ENCODE measurements at places on chromosomes 2 and 18. TPM values are rescaled to one million over a fixed set of nuclear protein-coding genes. Genes with fewer than 3 reads are reported as not detected.

DNA sequence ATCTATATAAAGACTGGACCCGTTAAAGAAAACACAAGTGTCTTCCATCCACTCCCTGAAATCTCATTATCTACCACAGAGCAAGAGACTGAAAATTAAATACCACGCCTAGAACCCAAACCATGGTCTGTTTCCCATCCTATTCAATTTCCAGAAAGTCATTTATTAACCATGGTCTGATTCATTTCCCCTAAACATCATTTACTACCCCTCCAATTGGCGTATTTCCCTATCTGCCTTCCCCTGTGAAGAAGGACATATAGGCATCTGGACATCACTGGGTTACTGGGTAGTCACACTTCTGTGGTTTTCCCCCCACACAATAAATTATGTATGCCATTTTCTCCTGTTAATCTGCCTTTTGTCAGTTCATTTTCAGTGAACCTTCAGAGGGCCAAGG is 30.8 kb downstream of the CCDC93 start:
- H3K36me3 ChIP-seq, result no peaks in the 10 kb centered on the region
- no peak overlapping the region for H3K27ac ChIP-seq
- no peak for DNase-seq

CHST9 gene
- total RNA-seq, result 0.21 TPM

KYNU gene
- total RNA-seq, result 2.1 TPM

DNA sequence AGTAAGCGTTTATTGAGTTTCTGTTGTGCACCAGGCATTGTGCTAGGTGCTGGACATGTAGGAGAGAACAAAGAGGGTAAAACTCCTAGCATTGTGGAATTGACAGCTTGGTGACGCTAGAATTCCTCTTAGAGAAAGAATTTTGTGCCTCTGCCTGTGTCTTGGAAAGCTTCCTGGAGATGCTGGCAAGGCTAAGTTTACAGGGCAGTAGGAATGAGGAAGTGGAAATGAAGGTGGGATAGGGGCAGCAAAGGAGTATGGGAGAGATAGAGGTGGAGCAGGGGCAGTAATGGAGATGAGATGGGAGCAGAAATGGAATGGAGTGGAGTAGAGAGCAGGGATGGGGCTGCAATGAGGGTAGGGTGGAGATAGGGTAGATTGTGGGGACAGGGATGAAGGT is 29.8 kb downstream of the GPR39 start:
- no peaks in the 10 kb centered on the region for H3K4me1 ChIP-seq
- no peak overlapping the region for H3K27ac ChIP-seq
- H3K27me3 ChIP-seq, result no peaks in the 10 kb centered on the region
- no peak for DNase-seq
- no peaks in the 10 kb centered on the region for H3K36me3 ChIP-seq

TEX44 gene
- total RNA-seq, result not detected

DNA sequence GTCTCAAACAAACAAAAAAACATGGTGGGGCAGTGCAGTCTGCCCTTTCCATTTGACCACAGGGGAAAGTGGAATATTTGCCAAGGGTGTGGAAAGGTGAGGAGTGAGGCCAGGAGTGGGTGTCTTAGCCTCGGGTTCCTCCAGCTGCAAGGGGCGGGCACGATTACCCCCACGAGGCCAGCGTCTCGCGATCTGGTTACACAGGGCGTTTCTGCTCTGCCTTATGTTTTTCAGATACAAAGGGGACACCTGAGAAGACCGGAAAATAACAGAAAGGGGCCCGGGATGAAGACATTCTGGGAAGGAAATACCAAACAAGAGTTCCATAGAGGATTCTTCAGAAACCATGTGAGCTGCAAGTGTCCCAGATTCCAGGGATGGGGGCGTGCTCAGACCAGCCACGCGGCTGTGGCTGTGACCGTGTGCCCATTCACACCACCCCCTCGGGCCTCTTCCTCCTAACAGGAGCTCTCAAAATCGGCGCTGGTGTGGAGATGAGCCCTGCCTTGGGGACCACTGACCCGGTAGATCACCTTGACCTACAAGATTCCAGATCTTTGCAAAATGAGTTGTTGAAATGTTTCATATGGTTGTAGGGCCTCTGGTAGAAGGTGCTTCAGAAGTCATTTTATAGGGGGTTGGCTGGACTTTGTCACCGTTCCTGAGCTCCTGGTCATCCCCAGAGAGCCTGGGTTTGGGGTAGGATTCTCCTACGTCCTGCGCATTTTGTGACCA is 34.2 kb downstream of the FAM178B start:
- H3K36me3 ChIP-seq, result no peaks in the 10 kb centered on the region
- no peak for DNase-seq
- peak overlapping the region; percentile 89 for H3K27ac ChIP-seq
- no peak overlapping the region for H3K4me3 ChIP-seq

DNA sequence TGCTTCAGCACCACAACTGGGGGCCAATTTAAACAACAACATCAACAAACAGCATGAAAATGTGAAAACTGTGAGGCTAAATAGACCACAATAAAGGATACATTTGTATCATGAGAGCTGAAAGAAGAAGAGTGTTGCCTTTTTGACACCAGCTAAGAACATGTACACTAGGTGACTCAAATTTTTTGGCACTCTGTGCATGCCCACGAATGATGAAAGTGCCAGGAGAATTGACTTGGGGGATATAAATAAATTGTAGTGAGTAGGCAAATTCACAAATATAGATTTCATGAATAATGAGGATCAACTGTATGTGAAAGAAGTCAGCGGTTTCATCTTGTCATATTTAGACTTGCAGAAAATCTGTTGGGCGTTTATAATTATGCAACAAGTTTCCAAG is 1388.0 kb upstream of the LRRTM1 start:
- no peak overlapping the region for H3K4me3 ChIP-seq
- no peaks in the 10 kb centered on the region for H3K4me1 ChIP-seq
- no peak overlapping the region for H3K27ac ChIP-seq

All from uterus (tissue), 4 donors.